ENCODE measurements at places on chromosomes 7 and 10.
A peak's percentile ranks its signal among the peaks of the same experiment; 100 is the strongest.

DNA sequence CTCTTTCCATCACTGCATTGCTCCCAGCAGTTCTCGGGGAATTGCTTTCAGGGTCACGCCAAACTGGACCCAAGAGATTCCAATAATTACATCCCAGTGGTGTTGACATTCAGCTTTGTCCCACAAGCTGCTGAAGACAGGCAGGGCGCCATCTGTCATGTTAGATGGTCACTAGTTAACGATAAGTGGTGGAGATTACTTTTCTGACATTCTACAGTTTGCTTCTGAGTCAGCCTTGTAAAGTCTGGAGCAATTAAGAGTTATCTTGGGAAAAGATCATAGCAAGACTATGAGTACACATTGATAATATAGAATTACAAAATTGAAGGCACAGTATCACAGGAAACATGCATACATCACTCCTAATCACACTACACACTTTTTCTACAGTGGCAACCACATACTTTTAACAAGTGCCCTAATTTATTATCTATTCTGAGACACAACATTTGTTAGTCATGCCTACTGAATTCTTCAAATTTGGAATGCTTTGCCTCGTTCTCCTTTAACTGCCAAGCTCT lies 41.9 kb downstream of the SEMA3C start:
- peak; percentile 43 for DNase-seq

DNA sequence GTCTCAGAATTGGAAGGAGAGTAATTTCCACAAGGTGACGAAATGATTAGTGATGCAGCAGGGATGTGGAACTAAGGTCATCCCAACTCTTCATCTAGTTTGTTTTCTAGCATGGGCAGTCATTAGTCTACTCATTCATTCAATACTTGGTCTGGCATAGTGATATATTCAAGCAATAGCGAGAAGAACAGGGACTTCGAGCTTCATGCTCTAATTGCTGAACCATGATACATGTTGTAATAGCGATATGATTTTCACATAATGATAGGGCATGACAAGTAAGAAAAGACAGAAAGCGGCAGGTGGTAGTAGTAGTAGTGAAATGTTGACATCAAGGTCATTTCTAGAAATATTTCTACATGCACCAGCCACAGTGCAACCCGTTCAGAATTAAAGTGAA lies 652.1 kb downstream of the PHTF2 start:
- DNase-seq = no peak

GRCh38 chr10:5434017-5434753 lies 21.8 kb downstream of the NET1 start:
- DNase-seq = peak; percentile 85

DNA sequence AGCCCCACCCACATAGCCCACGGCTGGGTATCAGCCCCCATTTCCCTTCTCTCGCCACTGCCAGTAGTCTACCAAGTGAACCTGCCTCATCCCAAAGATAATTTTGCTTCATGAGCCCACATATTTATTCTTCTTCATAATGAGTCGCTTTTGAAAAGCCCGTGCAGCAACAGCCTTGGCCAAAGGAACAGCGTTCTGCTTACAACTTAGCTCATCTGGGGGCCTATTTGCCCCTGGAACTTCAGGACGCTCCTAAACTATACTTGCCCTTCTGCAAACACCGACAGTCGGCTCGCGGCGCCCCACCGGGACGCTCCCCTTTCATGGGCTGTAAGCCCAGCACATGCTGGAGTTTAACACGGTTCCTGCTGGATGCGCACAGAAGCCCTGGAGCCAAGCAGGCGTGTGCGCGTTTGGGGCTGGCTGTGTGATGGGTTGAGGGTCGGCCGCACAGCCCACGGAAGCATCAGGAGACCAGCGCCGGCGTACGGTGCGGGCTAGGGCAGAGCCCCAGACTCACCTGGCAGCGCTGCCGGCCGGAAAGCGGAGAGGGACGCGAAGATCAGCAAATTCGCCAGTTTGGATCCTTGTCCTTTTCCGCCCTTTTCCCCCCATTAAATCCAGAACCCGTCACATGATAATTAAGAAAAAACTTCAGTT lies 370 bp downstream of the TMEM60 start:
- DNase-seq = peak; percentile 36

GRCh38 chr7:28999895-29000716 lies 42.0 kb upstream of the TRIL start:
- DNase-seq = no peak

- DNase-seq = no peak
Measured at GRCh38 chr10:35356725-35357092, 20.4 kb downstream of the CCNY start.

GRCh38 chr7:81516898-81517297 lies 252.9 kb downstream of the HGF start:
- no peak for DNase-seq

- peak; percentile 9 for DNase-seq
Measured at GRCh38 chr7:76047305-76047810, 442 bp downstream of the STYXL1 start.
